Astrocyte (in vitro differentiated cells and primary cell): ENCODE measurements at places on chromosomes 6 and 20.

- no peaks in the 10 kb centered on the region for H3K4me1 ChIP-seq
- no peak overlapping the region for H3K4me3 ChIP-seq
- H3K36me3 ChIP-seq = no peaks in the 10 kb centered on the region
- DNase-seq = no peak
- H3K27ac ChIP-seq = no peak overlapping the region
- H3K27me3 ChIP-seq = no peaks in the 10 kb centered on the region
These were observed 689.5 kb upstream of the EYS start for GRCh38 chr6:66396549-66396948.

DNA sequence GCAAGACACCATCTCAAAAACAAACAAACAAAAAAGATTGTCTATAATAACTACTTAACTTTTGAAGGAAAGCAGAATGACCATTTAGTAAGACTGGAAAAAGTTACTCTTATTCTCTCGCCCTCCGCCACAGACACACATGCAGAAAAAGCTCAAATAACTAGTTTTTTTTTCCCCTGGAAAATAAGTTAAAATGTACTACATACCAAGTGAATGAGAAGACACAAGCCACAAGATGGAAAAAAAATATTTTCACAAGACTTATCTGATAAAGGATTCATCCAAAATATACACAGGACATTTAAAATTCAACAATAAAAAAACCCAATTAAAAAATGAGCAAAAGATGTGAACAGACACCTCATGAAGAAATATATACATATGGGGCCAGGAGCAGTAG, 31.9 kb downstream of the NUDT3 start:
- H3K4me3 ChIP-seq = peak overlapping the region; percentile 15
- no peaks in the 10 kb centered on the region for H3K27me3 ChIP-seq
- peak; percentile 84 for DNase-seq
- H3K4me1 ChIP-seq = peaks cover 34% of the 10 kb centered on the region
- peak overlapping the region; percentile 62 for H3K27ac ChIP-seq

- H3K27me3 ChIP-seq = no peaks in the 10 kb centered on the region
- H3K4me1 ChIP-seq = no peaks in the 10 kb centered on the region
- no peak overlapping the region for H3K4me3 ChIP-seq
- H3K36me3 ChIP-seq = no peaks in the 10 kb centered on the region
- no peak for DNase-seq
These were observed 263.0 kb upstream of the PLCB4 start for GRCh38 chr20:8805737-8806442.

- H3K4me3 ChIP-seq = no peak overlapping the region
- no peaks in the 10 kb centered on the region for H3K4me1 ChIP-seq
- no peaks in the 10 kb centered on the region for H3K27me3 ChIP-seq
- H3K36me3 ChIP-seq = no peaks in the 10 kb centered on the region
- no peak overlapping the region for H3K27ac ChIP-seq
These were observed 257.0 kb downstream of the GRIK2 start for GRCh38 chr6:101650402-101651100.

DNA sequence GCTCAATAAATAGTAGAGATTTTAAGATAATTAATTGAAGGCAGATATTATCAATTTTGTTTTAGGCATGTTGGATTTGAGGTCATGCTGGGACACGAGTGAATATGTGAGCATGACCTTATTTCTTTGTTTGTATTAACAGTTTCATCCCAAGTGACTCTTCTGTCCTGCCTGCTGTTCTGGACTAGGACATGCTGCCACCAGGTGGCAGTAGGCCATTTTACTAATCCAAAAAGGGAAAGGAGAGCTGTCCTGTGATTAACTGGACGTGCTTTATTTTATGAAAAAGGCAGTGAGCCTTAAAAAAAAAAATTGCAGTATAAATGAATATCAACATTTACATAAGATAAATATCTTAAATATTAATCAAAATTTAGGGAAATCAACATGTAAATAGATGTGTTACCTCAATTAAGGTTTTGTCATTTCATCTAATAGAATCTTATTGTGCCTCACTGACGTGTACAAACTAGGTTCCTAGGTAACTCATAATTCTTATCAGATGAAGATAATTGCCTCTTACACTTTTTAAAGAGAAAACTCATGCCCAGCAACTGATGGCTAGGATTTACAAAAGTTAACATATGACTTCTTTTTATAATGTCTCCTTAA, 49.8 kb downstream of the FRK start:
- peak; percentile 27 for DNase-seq
- peaks cover 9% of the 10 kb centered on the region for H3K4me1 ChIP-seq
- H3K27me3 ChIP-seq = no peaks in the 10 kb centered on the region
- no peak overlapping the region for H3K27ac ChIP-seq
- H3K36me3 ChIP-seq = no peaks in the 10 kb centered on the region

- H3K4me1 ChIP-seq = no peaks in the 10 kb centered on the region
- H3K27ac ChIP-seq = no peak overlapping the region
- H3K4me3 ChIP-seq = no peak overlapping the region
These were observed 20.2 kb downstream of the HLA-DRA start for GRCh38 chr6:32459781-32460424.

GRCh38 chr6:46923476-46923875, 1.7 kb upstream of the ADGRF5 start:
- no peak overlapping the region for H3K27ac ChIP-seq
- peaks cover 14% of the 10 kb centered on the region for H3K4me1 ChIP-seq
- H3K4me3 ChIP-seq = no peak overlapping the region
- no peak for DNase-seq
- H3K36me3 ChIP-seq = no peaks in the 10 kb centered on the region

- no peaks in the 10 kb centered on the region for H3K36me3 ChIP-seq
- no peaks in the 10 kb centered on the region for H3K4me1 ChIP-seq
- no peak overlapping the region for H3K27ac ChIP-seq
- H3K27me3 ChIP-seq = no peaks in the 10 kb centered on the region
- no peak for DNase-seq
These were observed 466.9 kb downstream of the KIF16B start for GRCh38 chr20:16106191-16106849.

- no peaks in the 10 kb centered on the region for H3K36me3 ChIP-seq
- H3K27ac ChIP-seq = peak overlapping the region; percentile 70
- DNase-seq = no peak
- peaks cover 42% of the 10 kb centered on the region for H3K4me1 ChIP-seq
These were observed 2.6 kb upstream of the MRGBP start for GRCh38 chr20:62793757-62794006.

DNA sequence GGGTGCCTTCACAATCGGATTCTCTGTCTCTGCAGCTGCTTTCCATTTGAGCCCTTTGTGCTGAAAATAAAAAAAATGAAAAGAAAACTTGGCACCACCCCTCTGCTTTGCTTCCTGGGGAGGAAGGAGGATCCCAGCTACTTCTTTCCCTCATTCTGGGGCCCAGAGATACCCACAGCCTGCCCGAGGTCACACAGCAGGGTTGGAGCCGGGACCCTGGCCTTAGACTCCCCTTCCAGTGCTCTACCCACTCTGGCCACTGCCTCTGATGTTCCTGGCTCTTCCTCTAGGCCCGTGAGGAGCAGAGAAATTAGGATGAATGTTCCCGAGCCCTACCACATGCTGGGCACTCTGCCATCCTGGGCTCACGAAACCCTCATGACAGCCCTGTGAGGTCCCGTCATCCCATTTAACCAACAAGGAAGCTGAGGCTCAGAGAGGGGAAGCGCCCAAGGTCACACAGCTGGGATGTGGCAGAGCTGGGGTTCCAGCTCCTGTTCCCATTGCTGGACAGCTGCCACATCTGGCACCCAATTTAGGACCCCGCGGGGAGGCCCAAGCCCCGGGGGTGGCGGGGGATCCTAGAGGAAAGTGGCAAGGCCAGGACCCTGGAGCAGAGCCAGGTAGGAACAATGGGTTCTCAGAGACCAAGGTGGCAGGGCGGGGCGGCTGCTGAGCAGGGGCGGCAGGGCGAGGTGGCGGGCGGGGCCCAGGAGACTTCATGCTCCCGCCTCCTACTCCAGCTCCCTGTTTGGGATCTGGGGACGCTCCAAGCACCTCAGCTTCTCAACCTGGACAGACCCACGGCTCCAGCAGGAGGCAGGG, 76.6 kb downstream of the CEBPB start:
- no peak overlapping the region for H3K4me3 ChIP-seq
- H3K4me1 ChIP-seq = no peaks in the 10 kb centered on the region
- DNase-seq = peak; percentile 46
- H3K27me3 ChIP-seq = no peaks in the 10 kb centered on the region
- H3K36me3 ChIP-seq = no peaks in the 10 kb centered on the region

- no peak for DNase-seq
- no peaks in the 10 kb centered on the region for H3K4me1 ChIP-seq
- H3K27me3 ChIP-seq = no peaks in the 10 kb centered on the region
- H3K36me3 ChIP-seq = no peaks in the 10 kb centered on the region
These were observed 15.0 kb downstream of the CALHM6 start for GRCh38 chr6:116476002-116476678.

GRCh38 chr6:55916188-55916587, 40.8 kb upstream of the BMP5 start:
- DNase-seq = peak; percentile 66
- no peaks in the 10 kb centered on the region for H3K36me3 ChIP-seq
- H3K4me1 ChIP-seq = peaks cover 3% of the 10 kb centered on the region
- no peak overlapping the region for H3K4me3 ChIP-seq

DNA sequence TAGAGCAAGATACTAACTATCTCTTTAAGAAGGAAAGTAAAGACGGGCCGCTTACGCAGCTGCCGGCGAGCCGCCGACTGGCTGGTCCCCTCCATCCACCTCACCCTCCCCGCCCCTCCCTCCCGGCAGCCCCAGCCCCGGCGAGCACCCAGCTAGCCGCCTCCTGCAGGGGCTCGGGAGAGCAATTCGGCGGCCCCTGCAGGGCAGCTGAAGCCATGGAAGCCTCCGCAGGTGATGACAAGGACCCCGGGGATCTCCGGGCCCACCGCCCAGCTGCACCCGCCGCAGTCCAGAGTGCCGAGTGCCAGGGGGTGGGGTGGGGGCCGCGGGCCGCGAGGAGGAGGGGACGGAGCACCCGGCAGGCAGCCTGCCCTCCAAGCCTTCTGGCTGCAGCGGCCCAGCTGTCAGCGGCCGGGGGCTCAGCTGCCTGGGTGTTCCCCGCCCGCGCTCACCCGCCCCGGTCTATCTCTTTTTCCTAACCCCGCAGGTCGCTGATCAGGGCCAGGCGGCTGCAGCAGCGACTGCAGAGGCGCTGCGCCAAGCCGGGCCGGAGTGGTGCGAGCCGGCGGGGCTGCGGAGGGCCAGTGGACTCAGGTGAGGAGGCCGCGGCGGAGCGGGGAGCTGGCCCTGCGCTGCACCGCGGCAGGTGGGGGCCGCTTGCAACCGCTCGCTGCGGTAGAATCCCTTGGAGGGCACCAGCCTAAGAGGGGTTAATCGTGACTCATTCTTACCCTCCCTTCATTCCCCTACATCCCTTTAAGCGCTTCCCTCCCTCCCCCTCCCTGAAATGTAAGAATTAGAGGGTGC, at the start of gene SNPH:
Gene SNPH (plus strand): TSS at position 128 of the 807 bp plus-strand sequence. CDS start 29,946 bp downstream, outside the sequence.
- peak within 1 kb of the TSS; percentile 65 for H3K4me3 ChIP-seq
- H3K27ac ChIP-seq = no peak within 1 kb of the TSS
- H3K4me1 ChIP-seq = peaks cover 10% of the 10 kb centered on the region
- no peaks in the 10 kb centered on the region for H3K27me3 ChIP-seq
- peak; percentile 68 for DNase-seq

- no peak for DNase-seq
- peaks cover 5% of the 10 kb centered on the region for H3K4me1 ChIP-seq
- H3K27me3 ChIP-seq = no peaks in the 10 kb centered on the region
- H3K4me3 ChIP-seq = no peak overlapping the region
These were observed 41.3 kb downstream of the TAF8 start for GRCh38 chr6:42091718-42092023.

DNA sequence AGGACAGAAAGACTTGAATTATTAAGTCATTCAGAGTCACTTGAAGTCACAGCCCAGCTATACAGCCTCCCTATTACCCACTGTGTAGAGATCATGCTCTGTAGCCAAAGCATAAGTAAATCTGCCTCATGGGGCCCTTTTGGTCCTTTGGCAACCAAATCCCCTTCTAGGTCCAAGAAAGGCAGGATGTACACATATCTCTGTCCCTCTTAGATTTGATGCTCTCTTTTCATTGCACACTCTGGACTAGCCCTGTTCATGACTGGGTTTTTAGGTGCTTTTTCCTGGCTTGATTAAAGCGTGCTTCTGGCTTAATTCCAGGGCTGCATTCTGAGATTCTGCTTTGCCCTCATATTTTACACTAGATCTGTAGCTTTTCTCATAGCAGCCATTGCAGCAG, 296.8 kb downstream of the TENT5A start:
- no peaks in the 10 kb centered on the region for H3K27me3 ChIP-seq
- no peak overlapping the region for H3K4me3 ChIP-seq
- H3K36me3 ChIP-seq = no peaks in the 10 kb centered on the region
- H3K4me1 ChIP-seq = no peaks in the 10 kb centered on the region
- no peak for DNase-seq
- H3K27ac ChIP-seq = no peak overlapping the region

GRCh38 chr6:159061805-159062563, 17.2 kb upstream of the TAGAP start:
- H3K36me3 ChIP-seq = no peaks in the 10 kb centered on the region
- H3K4me3 ChIP-seq = no peak overlapping the region
- H3K27me3 ChIP-seq = peaks cover 27% of the 10 kb centered on the region
- H3K27ac ChIP-seq = no peak overlapping the region
- H3K4me1 ChIP-seq = no peaks in the 10 kb centered on the region
- no peak for DNase-seq

- H3K4me3 ChIP-seq = no peak overlapping the region
- no peak for DNase-seq
- peaks cover 13% of the 10 kb centered on the region for H3K27me3 ChIP-seq
These were observed 17.6 kb upstream of the ELMO2 start for GRCh38 chr20:46423882-46424482.

GRCh38 chr6:158158123-158158522, 9.9 kb downstream of the SERAC1 start:
- DNase-seq = no peak
- H3K36me3 ChIP-seq = peaks cover 4% of the 10 kb centered on the region
- no peaks in the 10 kb centered on the region for H3K27me3 ChIP-seq
- H3K27ac ChIP-seq = no peak overlapping the region
- H3K4me1 ChIP-seq = peaks cover 6% of the 10 kb centered on the region

DNA sequence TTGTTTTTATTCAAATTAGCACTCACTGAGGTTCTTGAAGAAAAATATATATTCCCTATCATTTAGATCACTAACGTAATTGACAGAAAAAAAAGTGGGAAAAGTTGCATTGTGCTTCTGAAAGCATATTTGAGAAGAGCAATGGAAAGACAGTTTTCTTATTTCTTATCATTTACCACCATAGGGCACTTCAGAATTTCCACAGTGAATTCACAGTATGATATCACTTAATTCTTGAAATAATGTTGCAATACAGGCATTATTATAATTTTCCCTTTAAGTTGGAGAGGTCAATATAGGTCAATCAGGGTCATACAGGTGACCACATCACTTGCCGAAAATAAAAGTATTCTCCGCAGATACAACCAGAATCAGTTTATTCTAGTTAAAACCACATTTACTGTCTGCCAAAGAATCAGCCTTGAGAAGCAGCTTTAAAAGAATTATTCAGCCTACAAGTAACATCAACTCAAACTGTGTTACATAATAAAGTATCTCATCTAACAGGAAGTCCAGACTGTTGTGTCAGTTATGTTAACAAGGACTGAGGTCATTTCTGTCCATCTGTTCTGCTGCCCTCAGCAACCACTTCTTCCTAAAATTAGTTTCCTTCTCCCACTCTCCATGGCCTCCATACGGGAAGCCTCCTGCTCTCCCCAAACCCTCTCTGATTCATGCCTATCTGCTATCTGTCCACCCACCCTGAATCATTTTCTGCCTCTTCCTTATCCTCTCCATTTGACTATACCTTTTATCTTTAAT, 121.2 kb downstream of the SIM1 start:
- H3K4me1 ChIP-seq = peaks cover 47% of the 10 kb centered on the region
- H3K36me3 ChIP-seq = no peaks in the 10 kb centered on the region
- peak; percentile 88 for DNase-seq
- H3K27ac ChIP-seq = peak overlapping the region; percentile 56
- H3K4me3 ChIP-seq = no peak overlapping the region
- no peaks in the 10 kb centered on the region for H3K27me3 ChIP-seq
